ENCODE measurements at places on chromosomes 7 and 10. TPM values are rescaled to one million over a fixed set of nuclear protein-coding genes. Genes with fewer than 3 reads are reported as not detected.

The SFTPA1 gene
- total RNA-seq, result 6.4 TPM

The SPOCK2 gene
- 547 TPM for total RNA-seq

The ABCC2 gene
- total RNA-seq, result 4.0 TPM

The SYT15B gene
- total RNA-seq, result 0.09 TPM

The RNF32 gene
- total RNA-seq, result 1.4 TPM

The FAM131B gene
- total RNA-seq, result 0.76 TPM

The ADCY1 gene
- total RNA-seq, result 0.05 TPM

The TWIST1 gene
- total RNA-seq, result not detected

The FOXI2 gene
- total RNA-seq, result not detected

The NUDT1 gene
- total RNA-seq, result 15.0 TPM

The CPA2 gene
- 1.7 TPM for total RNA-seq

The PLEKHA8 gene
- 10.4 TPM for total RNA-seq

The CHST12 gene
- 28.3 TPM for total RNA-seq

The SEMA3C gene
- 0.23 TPM for total RNA-seq

The CDC14C gene
- total RNA-seq, result not detected

The PAX4 gene
- total RNA-seq, result not detected

The SPDYE2 gene
- 0.58 TPM for total RNA-seq

The KLHDC10 gene
- 17.9 TPM for total RNA-seq

The KLF14 gene
- not detected for total RNA-seq

The EVX1 gene
- total RNA-seq, result not detected

The TCAF1 gene
- 12.9 TPM for total RNA-seq

The ACTL6B gene
- not detected for total RNA-seq

The FAM241B gene
- total RNA-seq, result 9.7 TPM

The TSPAN12 gene
- 0.44 TPM for total RNA-seq

The UTF1 gene
- 0.23 TPM for total RNA-seq

The TCAF2 gene
- total RNA-seq, result 23.4 TPM

The TMEM229A gene
- not detected for total RNA-seq

The ODAD2 gene
- not detected for total RNA-seq

The GIMAP2 gene
- 83.2 TPM for total RNA-seq

The CEP41 gene
- 6.3 TPM for total RNA-seq

The RADIL gene
- total RNA-seq, result 0.20 TPM

The FZD1 gene
- total RNA-seq, result 0.38 TPM

The NUTM2D gene
- 5.4 TPM for total RNA-seq

The JAKMIP3 gene
- total RNA-seq, result 0.32 TPM

The OR2A1 gene
- total RNA-seq, result not detected

The LRRC17 gene
- total RNA-seq, result 0.47 TPM

The CTAGE15 gene
- 0.78 TPM for total RNA-seq

The HECW1 gene
- total RNA-seq, result not detected
